Anterior cingulate cortex (tissue), 58 donors: ENCODE measurements at places on chromosomes 3 and 15.
A peak's percentile ranks its signal among the peaks of the same experiment; 100 is the strongest.

- no peak for DNase-seq
These were observed 30.5 kb downstream of the PLXND1 start for GRCh38 chr3:129575997-129576384.

- no peak for DNase-seq
These were observed 1.0 kb upstream of the CRYBG3 start for GRCh38 chr3:97820780-97821179.

DNA sequence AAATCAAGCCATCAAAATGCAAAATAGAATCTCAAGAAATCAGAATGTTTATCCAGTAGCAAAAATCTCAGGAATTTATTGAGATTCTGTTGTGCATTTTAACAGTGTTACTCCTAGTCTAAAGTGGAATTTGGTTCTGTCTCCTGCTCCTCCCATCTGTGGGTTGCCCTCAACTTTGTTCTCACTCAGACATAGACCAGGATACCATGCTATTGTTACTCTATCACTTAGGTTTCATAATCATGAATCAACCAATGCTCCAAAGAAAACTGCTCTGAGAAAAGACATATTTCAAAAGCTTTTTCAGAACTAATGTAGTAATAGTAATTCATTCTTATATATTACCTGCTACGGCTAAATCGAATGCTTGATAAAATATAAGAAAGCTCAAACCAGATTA, 274.7 kb downstream of the RBMS3 start:
- no peak for DNase-seq

GRCh38 chr15:93523481-93523880, 434.5 kb upstream of the RGMA start:
- DNase-seq, result no peak

DNA sequence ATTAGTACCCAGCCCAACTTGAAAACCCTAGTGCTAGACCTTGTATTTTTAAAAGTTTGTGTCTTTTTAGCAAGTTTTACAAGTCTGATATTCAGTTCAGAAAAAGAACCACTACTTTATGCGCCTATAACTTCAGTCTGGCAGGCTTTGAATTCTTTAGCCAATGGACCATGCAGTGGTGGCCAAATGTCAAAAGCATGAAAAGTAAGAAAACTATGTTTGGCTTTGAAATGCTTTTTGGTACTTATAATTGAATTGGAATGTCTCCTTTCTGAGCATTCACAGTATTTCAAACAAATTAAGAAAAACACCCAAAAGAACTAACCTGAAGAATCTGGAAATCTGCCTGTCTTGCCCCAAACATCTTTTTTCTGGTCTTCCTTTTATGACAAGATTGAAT, 12.8 kb downstream of the WDR48 start:
- no peak for DNase-seq

DNA sequence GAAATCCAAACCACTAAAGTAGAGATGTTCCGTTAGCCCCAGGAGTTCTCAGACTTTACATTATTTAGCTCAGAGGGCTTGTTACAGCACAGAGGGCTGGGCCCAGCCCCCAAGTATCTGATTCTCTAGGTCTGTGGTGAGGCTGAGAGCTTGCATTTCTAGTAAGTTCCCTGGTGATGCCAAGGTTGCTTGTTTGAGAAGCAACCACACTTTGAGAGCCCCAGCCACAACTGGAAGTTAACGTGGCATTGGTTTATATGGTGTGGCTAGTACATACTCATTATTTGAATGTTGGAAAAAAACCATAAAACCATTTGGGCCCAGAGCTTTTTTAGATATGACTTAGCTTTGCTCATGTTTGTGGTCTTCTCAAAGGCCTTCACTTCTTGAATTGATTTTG, 35.9 kb downstream of the PRR23E start:
- no peak for DNase-seq

- DNase-seq, result no peak
These were observed 1.0 kb downstream of the TASOR start for GRCh38 chr3:56681984-56682461.

DNA sequence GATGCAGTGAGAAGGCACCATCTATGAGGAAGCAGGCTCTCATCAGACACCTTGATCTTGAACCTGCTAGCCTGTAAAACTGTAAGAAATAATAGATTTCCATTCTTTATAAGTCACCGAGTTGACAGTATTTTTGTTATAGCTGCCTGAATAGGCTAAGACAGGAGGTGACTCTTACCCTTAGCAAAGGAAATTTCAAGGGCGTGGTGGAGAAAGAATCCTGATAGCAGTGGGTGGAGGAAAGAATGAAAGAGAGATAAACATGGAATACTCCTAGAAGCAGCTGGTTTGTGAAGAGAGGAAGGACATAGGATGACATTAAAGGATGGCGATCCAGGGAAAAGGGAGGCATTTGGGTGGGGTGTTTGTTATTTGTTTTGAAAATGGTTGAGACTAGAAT, 41.4 kb downstream of the SIDT1 start:
- no peak for DNase-seq

- no peak for DNase-seq
These were observed 8.3 kb downstream of the BMF start for GRCh38 chr15:40100123-40100946.

- DNase-seq, result no peak
These were observed 121.3 kb upstream of the SOX14 start for GRCh38 chr3:137642831-137643230.

GRCh38 chr3:171865191-171865865, 22.2 kb downstream of the TMEM212 start:
- DNase-seq, result no peak

DNA sequence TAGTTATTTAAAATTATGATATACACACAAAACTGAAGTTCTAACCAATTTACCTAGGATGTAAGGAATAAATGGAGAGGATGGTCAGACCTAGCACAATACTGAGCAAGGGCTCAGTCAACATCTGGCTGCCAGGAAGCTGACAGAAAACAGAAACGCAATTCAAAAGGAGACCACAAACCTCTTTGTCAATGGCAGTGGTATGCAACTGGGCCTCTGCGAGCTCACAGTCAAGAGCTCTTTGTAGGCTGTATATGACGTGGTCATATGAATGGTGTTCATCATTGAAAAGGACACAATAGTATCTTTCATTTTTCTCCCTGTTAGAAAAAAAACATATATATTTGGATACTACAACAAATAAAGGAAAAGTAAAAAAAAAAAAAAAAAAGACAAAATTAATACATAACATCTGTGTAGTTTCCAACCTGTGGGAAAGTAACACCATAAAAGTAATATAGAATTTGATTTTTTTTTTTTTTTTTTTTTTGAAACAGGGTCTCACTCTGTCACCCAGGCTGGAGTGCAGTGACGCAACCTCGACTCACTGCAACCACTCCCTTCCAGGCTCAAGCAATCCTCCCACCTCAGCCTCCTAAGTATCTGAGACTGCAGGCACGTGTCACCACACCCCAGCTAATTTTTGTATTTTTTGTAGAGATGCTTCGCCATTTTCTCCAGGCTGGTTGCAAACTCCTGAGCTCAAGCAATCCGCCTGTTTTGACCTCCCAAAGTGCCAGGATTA, 37.9 kb downstream of the UBR1 start:
- no peak for DNase-seq

DNA sequence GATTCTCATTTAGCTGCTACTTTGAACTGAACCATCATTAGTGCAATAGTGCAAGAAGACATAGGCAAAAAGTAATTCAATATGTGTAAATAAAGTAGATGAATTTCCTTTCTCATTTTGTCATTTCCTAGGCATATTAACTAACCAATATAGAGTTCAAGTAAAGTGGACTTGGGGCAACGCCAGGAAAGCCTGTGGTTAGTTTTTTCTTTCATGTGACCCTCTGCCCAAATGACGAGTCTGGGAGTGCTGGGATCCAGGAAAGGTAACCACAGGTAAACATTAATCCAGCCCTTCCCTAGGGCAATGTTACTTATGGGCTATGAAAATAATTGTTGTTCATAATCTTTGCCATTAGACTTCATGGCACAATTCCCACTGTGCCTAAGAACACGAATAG, 181.0 kb downstream of the VPS13C start:
- no peak for DNase-seq

DNA sequence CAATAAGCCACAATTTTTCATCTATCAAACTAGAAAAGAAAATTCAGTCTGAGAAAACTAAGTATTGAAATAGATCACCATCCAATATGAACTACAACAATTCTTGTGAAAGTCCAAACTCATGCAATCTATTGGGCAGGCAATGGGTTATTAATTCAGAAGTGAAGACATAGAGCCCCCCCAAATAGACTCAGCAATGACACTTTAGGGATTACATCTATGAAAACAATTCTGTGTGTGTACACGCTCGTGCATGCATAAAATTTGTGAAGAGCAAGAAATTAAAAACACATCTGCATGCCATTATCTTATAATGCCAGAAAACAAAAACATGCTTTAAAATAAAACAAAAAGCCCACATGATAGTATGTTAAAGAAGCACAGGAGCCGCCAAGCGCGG, 151.3 kb downstream of the NR1I2 start:
- no peak for DNase-seq

DNA sequence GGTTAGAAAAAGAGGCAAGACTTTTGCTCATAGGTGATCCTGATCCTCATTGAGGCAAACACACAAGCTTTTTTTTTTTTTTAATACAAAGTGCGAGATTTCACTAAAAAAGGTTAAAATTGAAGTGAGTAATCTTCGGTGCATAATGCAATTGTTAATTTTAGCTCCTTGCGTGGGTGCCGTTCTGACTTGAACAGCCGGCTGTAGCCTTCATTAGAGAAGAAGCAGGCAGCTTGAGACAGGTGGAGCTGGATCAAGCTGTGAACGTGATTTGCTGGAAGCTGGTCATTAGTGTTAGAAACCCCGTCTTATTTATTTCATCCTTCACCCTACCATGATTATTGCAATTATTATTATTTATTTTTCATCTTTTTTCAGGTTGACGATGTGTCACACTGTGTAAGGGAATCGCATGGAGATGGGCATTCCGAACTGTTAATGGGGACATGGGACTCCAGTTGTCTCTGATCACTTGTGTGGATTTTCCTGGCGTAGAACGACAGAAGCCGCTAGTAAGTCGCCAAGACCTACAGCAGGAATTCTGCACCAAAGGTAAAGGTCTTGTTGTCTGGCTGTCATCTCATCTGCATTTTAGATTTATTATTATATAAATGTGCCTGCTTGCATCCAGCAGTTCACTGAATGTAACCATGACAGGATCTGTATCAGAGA, 40.2 kb downstream of the ARPP21 start:
- DNase-seq, result no peak

DNA sequence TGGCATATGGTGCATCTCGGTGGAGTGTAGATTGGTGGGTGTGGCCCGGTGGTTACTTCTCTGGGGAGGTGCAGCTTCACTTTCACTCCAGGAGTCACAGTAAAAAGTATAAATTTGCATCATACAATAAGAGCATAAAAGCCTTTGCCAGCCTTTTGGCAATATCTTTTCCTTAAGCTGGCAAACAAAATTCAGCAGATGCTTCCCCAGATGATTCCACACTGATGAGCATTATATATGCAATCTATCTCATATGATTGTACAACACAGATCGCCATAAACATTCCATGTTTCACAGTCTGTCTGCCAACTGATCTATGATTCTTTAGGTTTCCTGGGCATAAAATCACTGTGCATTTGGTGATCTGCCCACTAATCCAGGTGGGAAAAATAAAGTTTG, 120.2 kb upstream of the ALCAM start:
- DNase-seq, result no peak

DNA sequence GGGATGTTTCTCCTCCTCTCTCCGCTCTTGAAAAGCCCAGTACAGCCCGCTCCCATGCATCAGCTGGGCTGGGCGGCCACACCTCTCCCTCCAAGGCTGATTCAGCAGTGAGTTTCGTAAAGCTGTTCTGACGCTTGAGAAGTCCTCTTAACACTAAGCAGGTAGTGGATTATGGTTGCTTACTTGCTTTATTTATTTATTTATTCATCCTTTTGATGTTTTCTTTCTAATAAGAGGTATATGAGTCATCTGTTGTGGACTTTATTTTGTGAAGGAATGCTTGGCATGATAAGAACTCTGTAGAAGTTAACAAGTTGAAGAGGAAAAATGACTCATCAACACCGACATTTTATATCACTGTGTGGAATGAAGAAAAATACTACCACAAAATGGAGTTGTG, 285.0 kb downstream of the SQOR start:
- DNase-seq, result no peak

GRCh38 chr15:82995938-82996337, 9.9 kb downstream of the RAMAC start:
- no peak for DNase-seq

DNA sequence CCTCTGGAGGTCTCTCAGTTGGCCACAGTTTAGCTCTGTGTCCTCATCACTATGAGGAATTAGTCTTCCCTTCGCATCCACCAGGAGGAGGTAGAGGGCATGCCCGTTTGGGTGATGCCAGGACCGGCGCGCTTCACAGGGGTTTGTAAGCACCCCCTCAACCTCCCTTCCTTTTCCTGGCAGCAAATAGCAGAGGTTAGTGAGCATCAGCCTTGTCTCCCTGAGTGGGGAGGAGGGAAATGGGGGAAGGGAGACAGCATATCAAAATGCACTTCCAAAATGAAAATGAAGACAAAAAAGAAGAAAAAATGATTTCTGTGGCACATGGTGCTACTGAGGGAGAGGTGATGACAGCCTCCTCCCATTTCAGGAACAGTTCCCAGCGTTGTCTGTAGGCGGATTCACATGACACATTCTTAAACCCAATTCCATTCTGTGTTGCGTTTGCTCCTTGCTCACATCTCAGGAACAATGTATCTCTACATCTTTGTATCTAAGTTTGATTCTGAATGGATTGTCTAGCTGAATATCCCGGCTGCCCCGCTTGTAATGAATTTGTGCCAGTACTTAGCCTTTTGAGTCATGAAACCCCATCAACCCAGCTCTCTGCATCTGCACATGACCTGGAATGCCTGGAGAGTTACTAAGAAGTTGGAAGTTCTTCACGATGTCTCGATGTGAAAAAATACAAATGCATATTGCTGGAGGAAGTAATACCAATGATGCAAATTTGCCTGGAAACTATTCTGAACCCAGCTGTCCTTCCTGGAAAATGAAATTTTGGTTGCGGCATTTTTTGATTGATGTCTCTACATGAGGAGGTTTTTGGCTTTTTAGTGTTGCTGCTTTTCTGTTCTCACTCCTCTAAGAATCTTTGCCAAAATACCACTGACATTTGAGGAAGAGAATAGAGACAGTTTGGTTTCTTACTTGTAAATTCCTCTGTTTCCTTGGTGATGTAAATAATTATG, 45.2 kb downstream of the TYRO3 start:
- DNase-seq, result peak; percentile 5

- DNase-seq, result no peak
These were observed 74.0 kb downstream of the TFRC start for GRCh38 chr3:196007744-196008335.

DNA sequence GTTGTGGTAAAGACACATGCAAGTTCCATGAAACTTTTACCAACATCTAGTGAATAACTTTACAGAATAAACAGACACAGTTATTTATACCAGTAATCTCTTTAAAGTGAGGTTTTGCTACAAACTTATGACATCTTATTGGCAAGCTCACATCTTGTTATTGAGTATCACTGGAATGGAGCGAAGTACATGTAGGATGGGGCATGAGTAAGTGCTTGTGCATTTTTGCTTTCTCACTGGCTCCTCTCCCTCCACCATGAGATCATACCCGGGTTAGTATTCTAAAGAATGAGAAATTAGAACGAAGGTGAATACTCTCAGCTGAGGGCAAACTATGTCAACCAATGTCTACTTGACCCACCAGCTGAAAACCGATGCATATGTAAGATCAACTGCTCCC, 193.3 kb upstream of the ZNF717 start:
- DNase-seq, result no peak

- no peak for DNase-seq
These were observed 83.8 kb downstream of the PLOD2 start for GRCh38 chr3:146077181-146077580.
